ENCODE measurements at places on chromosomes 2 and 18. TPM values are rescaled to one million over a fixed set of nuclear protein-coding genes. Genes with fewer than 3 reads are reported as not detected.

DNA sequence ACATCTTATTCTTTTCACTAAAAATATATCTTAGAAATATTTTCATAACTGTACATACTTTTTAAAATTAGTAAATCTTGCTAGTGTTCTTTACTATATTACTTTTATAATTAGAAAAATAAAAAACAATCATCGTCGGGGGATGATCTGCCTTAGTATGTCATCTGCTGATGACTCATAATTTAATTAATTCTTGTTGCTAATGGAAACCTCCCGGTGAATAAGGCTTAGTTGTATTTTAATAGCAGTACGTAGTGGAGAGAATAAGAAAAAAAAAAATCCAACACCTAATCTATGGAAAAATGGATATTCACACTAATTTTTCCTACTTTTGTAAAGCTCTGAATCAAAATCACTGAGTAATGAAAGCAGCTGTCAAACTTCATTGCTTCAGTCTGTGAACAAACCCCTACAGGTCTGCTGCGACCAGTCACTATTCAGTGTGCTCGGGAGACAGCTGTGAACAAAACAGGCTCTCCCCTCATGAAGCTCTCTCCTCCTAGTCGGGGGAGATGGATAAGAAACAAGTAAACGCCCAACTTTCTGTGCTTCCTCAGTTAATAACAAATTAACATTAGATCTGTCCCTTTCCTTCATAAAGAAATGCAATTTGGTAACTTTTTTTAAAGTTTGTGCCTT, 97.4 kb upstream of the UPP2 start:
- DNase-seq: no peak
- H3K27me3 ChIP-seq: no peaks in the 10 kb centered on the region
- H3K36me3 ChIP-seq: peaks cover 3% of the 10 kb centered on the region
- no peak overlapping the region for H3K4me3 ChIP-seq

- no peaks in the 10 kb centered on the region for H3K4me1 ChIP-seq
- H3K36me3 ChIP-seq: no peaks in the 10 kb centered on the region
- no peak overlapping the region for H3K27ac ChIP-seq
- no peak for DNase-seq
- H3K27me3 ChIP-seq: no peaks in the 10 kb centered on the region
Measured at GRCh38 chr2:83042053-83042452, 1417.0 kb downstream of the SUCLG1 start.

DNA sequence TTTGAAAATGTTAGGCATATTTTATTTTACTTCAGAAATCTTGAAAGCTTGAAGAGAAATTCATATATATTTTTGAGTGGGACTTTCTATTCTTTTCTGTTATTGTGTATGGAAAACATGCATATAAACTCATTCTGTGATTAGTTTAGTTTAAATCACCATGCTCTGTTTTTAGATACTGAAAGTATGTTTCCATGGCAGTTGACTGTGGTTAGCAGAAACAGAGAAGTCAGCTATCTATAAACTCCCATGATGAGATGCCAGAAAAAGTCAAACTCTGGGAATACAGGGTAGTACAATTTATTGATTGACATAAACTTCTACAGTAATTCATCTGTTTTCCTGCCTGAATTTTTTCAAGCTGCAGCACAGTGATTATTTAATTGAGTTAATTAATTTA, 905.3 kb upstream of the VRK2 start:
- H3K36me3 ChIP-seq: no peaks in the 10 kb centered on the region
- no peak overlapping the region for H3K4me3 ChIP-seq
- H3K4me1 ChIP-seq: no peaks in the 10 kb centered on the region
- no peak overlapping the region for H3K27ac ChIP-seq
- DNase-seq: no peak

DNA sequence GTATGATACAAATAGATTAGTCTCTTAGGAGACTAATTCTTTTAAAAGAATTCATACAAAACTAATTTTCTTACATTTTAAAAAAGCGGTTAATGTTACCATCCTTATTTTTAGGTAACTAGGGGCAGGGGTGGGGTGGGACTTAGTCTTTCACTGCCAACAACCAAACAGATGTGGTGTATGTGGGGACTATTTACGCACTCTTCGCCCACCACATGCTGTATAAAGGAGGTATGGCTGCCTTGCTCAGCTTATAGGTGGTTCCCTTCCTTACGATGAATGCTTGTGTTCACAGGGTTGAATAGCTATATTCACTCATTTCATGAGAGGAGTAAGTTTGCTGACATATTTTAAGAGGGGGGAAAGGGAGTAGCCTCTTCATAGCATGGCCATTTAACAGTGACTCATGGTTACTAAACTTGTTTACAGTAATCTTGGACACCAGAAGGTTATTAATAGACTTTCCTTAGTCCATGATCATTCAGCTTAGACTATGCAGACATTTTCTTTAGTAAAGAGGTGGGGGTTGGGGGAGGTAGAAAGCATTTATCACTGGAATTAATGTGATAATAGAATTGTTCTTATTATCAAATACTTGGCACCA, 61.8 kb downstream of the CAB39 start:
- no peaks in the 10 kb centered on the region for H3K27me3 ChIP-seq
- no peak overlapping the region for H3K27ac ChIP-seq
- no peak for DNase-seq
- H3K4me1 ChIP-seq: peaks cover 87% of the 10 kb centered on the region

Gene TBR1
- not detected for total RNA-seq

GRCh38 chr18:66316701-66317100, 287.2 kb downstream of the CDH19 start:
- no peak overlapping the region for H3K27ac ChIP-seq
- no peaks in the 10 kb centered on the region for H3K36me3 ChIP-seq
- DNase-seq: no peak
- H3K27me3 ChIP-seq: no peaks in the 10 kb centered on the region
- H3K4me1 ChIP-seq: no peaks in the 10 kb centered on the region
- no peak overlapping the region for H3K4me3 ChIP-seq
